ENCODE measurements at places on chromosomes 5 and 9.

DNA sequence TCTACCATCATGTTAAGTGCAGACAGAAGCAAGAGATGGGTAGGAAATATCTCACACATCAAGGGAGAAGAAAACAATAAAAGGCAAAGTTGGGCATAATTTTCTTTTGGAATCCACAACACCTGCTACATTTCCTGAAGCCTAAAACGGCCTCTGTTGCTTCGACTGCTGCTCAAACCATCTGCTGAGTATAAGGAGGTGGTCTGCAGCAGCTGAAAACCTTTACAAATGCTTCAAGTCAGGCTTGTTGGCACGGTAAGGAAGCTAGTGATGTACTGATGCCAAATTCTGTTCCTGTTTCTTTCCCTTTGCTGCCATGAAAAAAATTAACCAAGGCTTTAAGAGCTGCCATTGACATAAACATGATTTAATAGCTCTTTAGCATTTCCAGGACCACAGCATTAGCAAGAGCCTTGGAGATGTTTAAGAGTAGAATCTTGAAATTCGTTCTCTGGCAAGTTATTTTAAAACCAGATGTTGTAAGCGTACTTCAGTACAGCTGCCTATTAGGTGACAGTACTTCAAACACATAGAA is 75.6 kb downstream of the DMRTA1 start:
- no peak for DNase-seq

DNA sequence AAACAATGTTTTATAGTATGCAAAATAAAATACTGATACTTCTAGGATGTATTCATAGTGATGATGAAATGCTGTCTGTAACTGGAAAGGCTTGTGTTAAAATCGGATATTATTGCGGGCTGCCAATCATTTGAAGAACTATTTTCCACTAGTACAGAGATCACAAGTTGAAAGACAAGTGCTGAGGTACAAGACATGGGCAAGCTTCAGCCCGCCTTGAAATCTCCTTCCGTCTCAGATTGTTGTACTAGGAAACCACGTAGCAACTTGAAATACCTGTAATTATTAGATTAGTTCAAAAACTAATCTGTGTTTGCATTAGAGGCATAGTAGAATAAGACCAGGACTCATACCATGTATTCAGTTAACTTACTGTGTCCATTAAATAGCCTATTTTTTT is 218.2 kb downstream of the ARHGEF28 start:
- DNase-seq = no peak

- peak; percentile 58 for DNase-seq
Observed at GRCh38 chr9:79129865-79130480, 441.8 kb upstream of the TLE4 start.

DNA sequence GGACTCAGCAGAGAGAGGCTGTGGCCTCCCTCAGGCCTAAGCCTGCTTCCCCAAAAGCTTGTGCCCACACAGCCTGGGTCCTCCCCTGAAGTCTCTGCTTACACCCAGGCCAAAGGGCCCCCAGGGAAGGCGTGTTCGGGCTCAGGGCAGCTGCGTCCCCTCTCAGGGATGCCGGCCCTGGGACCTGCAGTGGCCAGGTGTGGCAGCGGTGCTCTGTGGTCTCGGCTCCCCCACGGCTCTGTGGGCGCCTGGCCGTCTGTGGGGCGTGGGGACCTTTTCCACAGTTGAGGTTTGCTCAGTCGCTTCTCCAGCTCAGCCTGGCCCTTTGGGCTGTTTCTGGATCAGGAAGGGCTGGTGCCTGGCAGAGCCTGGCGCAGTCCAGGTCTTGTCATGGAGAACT is 75.9 kb downstream of the RXRA start:
- no peak for DNase-seq

- DNase-seq = no peak
Observed at GRCh38 chr5:142326480-142326938, 1.7 kb upstream of the SPRY4 start.

DNA sequence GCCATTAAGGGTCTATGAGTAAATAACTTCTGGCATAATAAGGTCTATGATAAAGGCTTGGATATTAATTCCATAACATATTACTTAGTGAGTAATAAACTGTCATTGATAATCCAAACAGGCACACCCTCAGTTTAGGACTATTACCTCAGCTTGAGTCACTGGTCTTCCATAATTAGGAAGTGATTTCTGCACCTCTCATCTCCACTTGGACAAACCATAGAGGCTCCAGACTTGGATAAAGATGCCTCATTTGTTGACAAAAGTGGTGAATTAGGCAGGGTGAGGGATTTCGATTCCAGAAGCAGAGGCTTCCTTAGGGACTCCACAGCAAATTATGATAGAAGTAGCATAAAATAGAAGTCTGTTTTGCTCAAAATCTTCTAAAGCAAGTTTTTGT is 127.5 kb upstream of the MTAP start:
- DNase-seq = no peak

DNA sequence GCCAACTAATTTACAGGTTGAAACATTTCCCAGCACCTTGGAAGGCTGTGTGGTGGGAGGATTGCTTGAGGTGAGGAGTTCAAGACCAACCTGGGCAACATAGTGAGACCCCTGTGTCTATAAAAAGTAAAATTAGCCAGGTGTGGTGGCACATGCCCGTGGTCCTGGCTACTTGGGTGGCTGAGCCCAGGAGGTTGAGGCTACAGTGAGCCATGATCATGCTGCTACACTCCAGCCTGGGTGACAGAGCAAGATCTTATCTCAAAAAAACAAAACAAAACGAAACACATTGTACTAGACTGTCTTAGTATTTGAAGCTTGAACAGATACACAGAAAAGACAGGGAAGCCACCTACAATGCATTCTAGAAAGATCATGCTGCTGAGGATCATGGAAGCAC is 2.8 kb upstream of the HSDL2 start:
- no peak for DNase-seq

DNA sequence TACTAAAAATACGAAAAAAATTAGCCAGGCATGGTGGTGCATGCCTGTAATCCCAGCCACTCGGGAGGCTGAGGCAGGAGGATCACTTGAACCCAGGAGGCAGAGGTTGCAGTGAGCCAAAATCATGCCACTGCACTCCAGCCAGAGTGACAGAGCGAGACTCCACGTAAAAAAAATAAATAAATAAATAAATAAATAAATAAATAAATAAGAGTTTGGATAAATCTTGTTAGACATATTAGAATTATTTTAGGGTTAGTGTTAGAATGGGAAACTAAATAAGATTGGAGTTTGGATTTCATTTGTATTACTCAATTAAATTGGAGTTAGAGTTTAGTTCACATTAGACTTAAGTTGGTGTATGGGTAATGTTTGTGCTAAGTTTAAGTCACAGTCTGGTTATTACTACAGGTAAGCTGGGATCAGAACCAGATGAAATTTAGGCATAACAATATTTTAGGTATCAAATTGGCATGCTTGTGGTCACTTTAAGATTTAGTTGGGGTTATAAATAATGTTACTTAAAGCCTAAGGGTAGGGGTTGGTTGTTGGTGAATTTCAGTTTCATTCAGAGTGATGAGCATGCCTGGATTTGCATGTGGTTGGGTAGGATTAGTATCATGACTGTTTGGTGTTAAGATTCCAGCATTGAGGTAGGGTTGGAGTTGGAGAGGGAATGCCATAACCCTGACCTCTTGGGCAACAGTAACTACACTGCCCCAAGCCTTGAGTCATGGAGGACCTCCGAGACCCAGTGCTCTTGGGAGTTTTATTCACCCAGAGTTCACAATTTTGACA is 3.3 kb downstream of the OR5C1 start:
- no peak for DNase-seq

GRCh38 chr5:57618767-57619381 is 136.3 kb upstream of the ACTBL2 start:
- no peak for DNase-seq

- no peak for DNase-seq
Observed at GRCh38 chr9:98743329-98743728, 34.6 kb upstream of the GABBR2 start.

- no peak for DNase-seq
Observed at GRCh38 chr9:95831810-95832209, 43.7 kb upstream of the ERCC6L2 start.

- DNase-seq = no peak
Observed at GRCh38 chr9:112252194-112252593, 77.1 kb upstream of the SUSD1 start.

DNA sequence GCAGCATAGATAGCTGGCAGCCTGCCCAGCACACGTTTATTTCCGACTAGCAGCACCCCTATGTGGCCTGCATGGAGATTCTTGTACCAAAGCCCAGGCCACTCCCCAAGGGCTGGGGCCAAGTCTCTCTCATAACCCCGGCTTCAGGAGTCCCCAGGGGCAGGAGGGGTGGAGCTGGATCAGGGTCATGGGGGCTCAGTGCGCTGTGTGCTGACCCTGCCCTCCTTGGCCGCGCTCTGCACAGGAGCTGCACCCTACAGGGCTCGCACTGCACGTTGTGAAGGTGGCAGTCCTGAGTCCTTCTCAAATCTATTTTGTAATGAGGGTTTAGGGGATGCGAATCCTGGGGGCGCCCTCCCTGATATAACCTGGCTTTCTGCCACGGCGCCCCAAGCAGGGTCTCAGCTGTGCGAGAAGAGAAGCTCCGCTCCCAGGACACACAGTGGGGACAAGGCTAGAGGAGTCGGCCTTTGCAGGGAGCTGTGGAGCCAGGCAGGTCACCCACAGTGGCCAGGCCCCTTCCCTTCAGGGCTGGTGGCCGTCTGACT is 28.6 kb downstream of the NKD2 start:
- DNase-seq = no peak

DNA sequence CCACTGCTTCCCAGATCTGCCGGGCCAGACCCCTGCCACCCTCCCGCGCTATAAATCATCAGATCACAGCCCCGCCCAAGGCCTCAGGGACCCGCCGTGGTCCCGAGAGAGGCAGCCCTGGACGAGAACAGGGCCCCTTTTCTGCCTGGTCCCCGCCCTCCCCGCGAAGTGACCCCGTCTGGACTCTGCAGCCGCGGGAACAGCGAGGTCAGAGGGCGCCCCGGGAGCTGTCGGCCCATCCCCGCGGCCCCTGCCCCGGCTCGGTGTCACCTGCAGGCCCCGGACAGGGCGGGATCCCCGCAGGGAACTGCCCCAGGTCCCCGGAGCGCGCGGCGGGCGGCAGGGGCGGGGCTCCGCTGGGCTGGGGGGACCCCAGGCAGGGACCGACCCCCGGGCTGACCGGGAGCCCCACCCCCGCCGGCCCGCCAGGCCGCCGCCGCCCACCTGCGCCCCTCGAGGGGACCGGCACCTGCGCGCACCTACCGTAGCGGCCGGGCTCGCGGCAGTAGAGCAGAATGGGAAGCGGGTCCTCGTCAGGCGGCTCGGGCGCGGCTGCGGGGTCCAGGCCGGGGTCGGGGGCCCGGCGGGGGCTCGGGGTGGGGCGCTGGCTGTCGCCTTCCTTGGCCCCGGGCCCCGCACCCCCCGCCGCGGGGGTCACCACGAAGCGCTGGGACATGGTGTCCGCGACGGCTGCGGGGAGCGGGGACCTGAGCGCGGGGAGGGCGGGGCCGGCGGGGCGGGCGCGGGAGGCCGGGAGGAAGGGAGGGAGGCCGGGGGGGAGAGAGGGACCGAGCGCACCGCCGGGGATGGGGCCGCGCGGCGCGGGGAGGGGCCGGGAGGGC is 43.5 kb upstream of the SLC12A7 start:
- DNase-seq = no peak

DNA sequence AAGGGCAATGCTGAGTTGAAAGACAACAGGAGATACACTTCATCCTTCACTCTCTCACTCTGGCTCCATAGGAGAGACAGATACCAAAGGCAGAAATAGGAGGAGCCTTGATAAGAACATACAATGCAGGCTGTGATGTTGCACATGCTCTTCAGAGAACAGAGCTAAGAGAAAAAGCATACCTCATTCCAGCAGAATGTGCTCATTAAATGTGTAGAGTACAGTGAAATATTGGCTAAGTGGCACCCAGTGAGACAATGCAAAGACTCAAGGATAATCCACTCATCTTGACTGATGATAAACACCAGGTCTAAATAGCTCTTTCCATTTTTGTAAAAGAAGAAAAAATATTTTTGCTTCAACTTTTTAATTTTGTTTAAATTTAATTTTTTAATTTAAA is 139.7 kb downstream of the OR2K2 start:
- DNase-seq = no peak

GRCh38 chr5:32303755-32304120 is 9.0 kb downstream of the MTMR12 start:
- DNase-seq = no peak

GRCh38 chr5:116573279-116573701 is 1.3 kb downstream of the SEMA6A start:
- no peak for DNase-seq

- no peak for DNase-seq
Observed at GRCh38 chr5:155727512-155728145, 599.3 kb upstream of the SGCD start.

DNA sequence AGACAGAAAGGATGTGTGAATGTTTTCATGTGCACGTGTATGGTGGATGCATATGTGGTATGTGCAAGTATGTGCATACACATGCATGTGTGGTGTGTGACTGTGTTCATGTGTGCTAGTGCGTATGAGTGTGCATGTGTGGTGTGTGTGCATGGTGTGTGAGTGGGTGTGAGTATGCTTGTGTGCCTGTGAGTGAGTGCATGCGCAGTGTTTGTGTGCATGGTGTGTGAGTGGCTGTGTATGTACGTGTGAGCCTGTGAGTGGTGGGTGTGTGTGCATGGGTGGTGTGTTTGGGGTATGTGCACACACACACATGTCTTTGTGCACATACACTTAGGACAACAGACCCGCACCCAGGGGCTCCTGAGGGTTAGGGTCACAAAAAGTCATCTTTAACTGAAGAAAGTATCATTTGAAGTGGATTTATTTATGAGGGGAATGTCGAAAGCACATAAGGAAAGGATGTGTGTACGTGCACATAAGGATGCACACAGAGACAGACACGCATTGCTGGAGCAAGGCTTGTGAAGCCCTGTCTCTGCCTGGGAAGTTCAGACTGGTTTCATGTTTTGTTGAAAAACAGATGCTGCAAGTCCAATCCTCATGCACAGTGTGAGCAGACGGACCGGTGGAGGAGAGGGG is 237.0 kb downstream of the SYK start:
- DNase-seq = no peak

- DNase-seq = peak; percentile 6
Observed at GRCh38 chr5:5751987-5752386, 329.5 kb downstream of the ICE1 start.

DNA sequence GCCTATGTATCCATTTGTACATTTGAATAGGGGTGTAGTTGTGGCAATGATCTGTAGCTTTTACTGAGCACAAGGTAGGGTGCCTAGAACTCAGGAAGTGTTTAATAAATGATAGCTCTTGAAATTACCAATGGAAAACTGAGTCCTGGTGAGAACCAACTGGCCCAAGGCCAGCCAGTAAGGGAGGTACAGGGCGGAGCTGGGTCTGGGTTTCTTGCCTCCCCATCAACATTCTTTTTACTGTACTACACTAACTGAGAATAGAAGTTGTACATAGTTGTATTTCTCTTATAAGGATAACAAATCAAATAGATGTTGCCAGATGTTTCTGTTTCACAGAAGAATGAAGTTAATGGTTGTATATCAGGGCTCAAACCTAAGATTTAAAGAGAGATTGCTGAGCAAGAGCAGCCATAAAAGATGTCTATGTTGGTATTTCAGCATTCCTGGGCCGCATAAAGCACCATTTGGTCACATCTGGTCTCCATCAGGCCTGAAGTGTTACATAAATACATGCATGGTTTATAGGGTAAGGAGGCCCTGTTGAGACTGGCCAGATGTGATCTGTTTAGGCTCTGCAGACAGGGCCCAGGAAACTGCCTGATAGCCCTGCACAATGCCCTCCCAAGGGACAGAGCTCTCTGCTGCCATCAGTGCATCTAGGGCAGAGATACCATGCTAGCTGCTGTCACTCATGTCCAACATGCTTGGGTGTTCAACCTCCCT is 210.5 kb downstream of the NXNL2 start:
- no peak for DNase-seq

- DNase-seq = no peak
Observed at GRCh38 chr5:154368041-154368800, 77.6 kb upstream of the SAP30L start.
